Thymus (tissue), 14 donors: ENCODE measurements at places on chromosomes 13 and 19.

GRCh38 chr19:35936738-35937268 lies 629 bp downstream of the LRFN3 start:
- no peak for DNase-seq

DNA sequence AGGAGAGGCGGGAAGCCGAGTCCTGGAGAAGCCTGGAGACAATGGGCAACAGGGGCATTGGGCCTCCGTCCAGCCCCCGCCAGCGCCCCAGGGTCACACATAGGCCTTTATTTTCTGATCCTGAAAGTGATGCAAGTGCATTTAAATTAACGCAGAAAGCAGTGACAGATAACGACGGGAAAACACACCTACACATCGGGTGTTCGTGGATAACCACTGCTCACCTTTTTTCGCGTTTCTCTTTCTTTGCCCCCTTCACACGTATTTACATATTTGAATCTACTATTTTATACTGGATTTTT lies 30.4 kb upstream of the GRTP1 start:
- no peak for DNase-seq

DNA sequence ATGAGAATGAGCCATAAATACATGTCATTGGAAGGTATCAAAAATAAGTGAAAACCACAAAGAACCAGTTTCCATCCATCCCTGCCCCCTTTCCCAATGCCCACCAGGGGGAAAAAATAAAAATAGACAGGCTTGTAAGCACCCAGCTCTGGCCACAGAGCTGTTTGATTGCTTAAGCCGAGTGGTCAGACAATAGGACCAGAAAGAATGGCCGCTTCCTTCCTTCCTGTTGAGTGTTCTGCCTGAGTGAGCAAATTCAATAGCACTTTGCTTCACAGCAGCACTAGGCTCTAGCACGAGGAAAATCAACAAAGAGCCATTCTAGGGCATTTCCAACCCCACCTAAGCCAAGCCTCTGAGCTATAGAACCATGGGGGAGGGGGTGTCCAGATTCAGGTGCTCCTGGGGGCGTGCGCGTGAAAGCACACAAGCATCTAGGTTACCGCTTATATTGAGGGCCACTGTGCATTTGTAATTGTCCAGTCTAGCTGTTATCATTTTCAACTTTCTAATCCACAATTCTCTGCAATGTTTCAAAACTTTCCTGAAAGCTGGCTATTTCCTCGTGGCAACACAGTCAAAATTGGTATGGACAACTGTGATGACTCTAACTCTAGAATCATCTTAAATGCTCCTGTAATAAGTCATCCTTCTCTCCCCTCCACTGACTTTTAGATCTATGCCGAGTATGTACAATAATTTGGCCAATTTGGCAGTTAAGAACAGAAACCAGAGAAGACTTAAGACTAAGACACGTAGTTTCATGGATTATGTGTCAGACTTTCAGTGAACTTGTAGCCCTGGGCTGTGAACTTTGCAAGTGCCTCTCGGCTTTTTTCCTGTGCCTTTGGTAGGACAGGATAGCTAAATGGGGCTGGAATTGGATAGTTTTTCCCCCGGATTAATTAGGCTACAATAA lies 64.3 kb downstream of the SPRY2 start:
- DNase-seq: no peak

DNA sequence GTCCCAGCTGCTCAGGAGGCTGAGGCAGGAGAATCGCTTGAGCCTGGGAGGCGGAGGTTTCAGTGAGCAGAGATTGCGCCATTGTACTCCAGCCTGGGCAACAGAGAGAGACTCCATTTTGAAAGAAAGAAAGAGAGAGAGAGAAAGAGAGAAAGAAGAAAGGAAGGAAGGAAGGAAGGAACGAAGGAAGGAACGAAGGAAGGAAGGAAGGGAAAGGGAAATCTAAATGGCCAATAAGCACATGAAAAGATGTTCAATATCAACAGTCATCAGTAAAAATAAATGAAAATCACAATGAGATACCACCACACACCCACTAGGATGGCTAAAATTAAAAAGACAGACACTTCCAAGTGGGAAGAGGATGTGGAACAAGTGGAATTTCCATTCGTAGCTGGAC lies 19.7 kb downstream of the FXYD5 start:
- DNase-seq: no peak

- DNase-seq: no peak
Observed at GRCh38 chr13:99380921-99381645, 73.9 kb upstream of the GPR183 start.

DNA sequence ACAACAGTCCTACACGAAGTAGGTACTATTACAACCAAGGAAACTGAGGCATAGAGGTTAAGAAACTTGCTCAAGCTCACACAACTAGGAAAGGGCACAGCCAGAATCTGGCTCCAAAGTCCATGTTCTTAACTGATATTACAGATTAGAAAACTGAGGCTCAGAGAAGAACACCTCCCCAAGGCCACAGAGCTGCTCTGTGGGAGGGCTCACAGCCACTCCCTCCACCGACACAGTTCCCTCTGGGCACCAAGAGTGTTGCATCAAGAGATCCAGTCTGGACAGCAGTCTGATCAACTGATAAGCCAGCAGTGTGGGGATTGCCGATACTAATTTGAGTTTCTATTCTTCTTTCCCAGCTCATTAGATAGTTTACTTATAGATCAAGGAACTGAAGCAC lies 29.5 kb downstream of the SLC15A1 start:
- DNase-seq: no peak

- DNase-seq: no peak
Observed at GRCh38 chr13:40168425-40169166, 497.8 kb downstream of the FOXO1 start.

- DNase-seq: no peak
Observed at GRCh38 chr13:41387576-41387975, 69.8 kb upstream of the RGCC start.

- DNase-seq: no peak
Observed at GRCh38 chr13:103130146-103130545, 63.9 kb upstream of the SLC10A2 start.

DNA sequence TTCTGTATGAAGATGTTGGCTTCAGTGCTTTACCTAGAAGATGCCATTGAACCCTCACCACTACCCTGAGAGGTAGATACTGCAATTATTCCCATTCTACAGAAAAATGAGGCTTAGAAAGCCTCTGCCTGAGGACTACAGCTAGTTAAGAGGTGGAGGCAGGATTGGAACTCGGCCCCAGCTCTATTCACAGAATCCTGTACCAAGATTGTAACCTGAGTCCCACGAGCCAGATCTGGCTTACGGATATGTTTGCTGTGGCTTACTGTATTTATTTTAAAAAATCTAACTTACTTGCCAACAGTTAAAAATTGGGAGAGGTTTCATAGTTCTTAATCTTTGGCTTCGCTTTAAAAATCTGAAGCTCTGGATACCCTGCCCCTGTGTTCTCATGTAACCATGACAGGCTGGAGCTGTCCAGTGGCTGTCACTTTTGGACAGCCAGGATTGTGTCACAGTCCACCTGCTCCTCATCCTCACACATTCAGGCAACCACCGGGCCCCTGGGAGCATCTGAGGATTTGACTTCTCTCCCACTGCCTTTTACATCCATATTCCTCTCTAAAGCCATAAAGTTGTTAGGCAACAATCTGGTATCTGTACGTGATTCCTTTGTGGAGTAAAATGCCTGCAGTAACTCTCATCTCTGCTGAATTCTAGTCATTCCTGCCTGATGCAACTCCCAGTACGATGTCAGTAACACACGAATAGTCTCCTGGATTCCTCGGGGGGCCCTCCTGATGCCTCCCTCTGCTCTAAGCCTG lies 160.8 kb upstream of the SERP2 start:
- no peak for DNase-seq

- DNase-seq: no peak
Observed at GRCh38 chr19:45385392-45386221, 15.2 kb upstream of the ERCC2 start.

- no peak for DNase-seq
Observed at GRCh38 chr13:103839460-103839859, 773.2 kb upstream of the SLC10A2 start.

DNA sequence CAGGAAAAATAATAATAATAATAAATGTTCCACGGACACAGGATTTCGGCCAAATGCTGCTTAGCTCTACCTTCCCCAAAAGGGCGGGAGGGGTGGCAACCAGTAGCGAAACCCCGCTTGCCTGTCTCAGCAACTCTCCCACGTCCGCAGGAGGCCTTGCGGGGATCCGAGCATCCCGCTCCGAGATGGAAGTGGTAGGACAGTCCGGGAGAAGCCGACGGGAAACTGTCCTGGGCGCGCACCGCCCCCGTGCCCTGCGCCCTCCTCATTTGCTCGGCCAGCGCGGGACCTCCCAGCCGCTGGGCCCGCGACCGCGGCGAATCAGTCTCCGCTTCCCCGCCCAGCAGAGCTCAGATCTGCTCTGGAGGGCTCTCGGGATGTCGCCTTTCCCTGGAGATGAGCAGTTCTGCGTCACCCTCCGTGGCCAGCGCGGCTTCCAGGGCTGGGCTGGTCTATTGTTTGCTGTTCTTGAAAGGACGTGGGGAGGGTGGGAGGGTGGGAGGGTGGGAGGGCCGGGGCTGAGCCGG lies 48.9 kb upstream of the PABPC3 start:
- no peak for DNase-seq
